Bladder microvascular endothelial cell (primary cell): ENCODE measurements at places on chromosomes 2 and 18. TPM values are rescaled to one million over a fixed set of nuclear protein-coding genes. Genes with fewer than 3 reads are reported as not detected.

KCNIP3 gene
- under 0.01 and 0.06 TPM in 2 replicates for total RNA-seq

BMP10 gene
- not detected in 2 replicates for total RNA-seq

DSG4 gene
- not detected in 2 replicates for total RNA-seq

ACTG2 gene
- total RNA-seq: 0.81 TPM in 1 of 2 replicates, not detected in the other

FIGLA gene
- total RNA-seq: not detected in 2 replicates

FOXD4L1 gene
- under 0.01 and 0.06 TPM in 2 replicates for total RNA-seq

MROH2A gene
- total RNA-seq: not detected in 2 replicates

IL36B gene
- not detected in 2 replicates for total RNA-seq

MBD1 gene
- 41.1 and 71.3 TPM in 2 replicates for total RNA-seq

CAD gene
- 27.0 and 81.6 TPM in 2 replicates for total RNA-seq

SLC19A3 gene
- total RNA-seq: not detected in 2 replicates

LDLRAD4 gene
- 5.8 and 24.7 TPM in 2 replicates for total RNA-seq

GPR39 gene
- 0.31 TPM in 1 of 2 replicates, not detected in the other for total RNA-seq

ADD2 gene
- 4.0 and 4.7 TPM in 2 replicates for total RNA-seq

PPP4R3B gene
- 30.0 and 50.1 TPM in 2 replicates for total RNA-seq

KCNG2 gene
- 0.63 TPM in 1 of 2 replicates, not detected in the other for total RNA-seq

CCDC85A gene
- total RNA-seq: 10.3 and 20.9 TPM in 2 replicates

GKN2 gene
- total RNA-seq: not detected in 2 replicates

PRKAG3 gene
- total RNA-seq: not detected in 2 replicates

LTBP1 gene
- total RNA-seq: 9.2 and 29.9 TPM in 2 replicates

QPCT gene
- total RNA-seq: 7.1 and 13.4 TPM in 2 replicates

SERPINB2 gene
- total RNA-seq: 0.13 and 0.16 TPM in 2 replicates

CHRNG gene
- total RNA-seq: not detected in 2 replicates

UGT1A6 gene
- total RNA-seq: not detected in 2 replicates

LINC00305 gene
- not detected in 2 replicates for total RNA-seq

MEP1B gene
- 0.25 TPM in 1 of 2 replicates, not detected in the other for total RNA-seq

LYG2 gene
- not detected in 2 replicates for total RNA-seq

GCKR gene
- total RNA-seq: under 0.01 and 0.19 TPM in 2 replicates

PECR gene
- total RNA-seq: 6.5 and 19.9 TPM in 2 replicates

SKOR2 gene
- total RNA-seq: not detected in 2 replicates

GREB1 gene
- 0.06 TPM in 1 of 2 replicates, not detected in the other for total RNA-seq

LRRC30 gene
- not detected in 2 replicates for total RNA-seq

DAW1 gene
- under 0.01 TPM in 1 of 2 replicates, not detected in the other for total RNA-seq

ALK gene
- not detected in 2 replicates for total RNA-seq

FAM237A gene
- not detected in 2 replicates for total RNA-seq

DNAJC5G gene
- total RNA-seq: 0.16 and 4.4 TPM in 2 replicates

LHCGR gene
- not detected in 2 replicates for total RNA-seq

AQP12B gene
- total RNA-seq: not detected in 2 replicates

ALPP gene
- total RNA-seq: not detected in 2 replicates

GRHL1 gene
- total RNA-seq: 0.16 and 1.3 TPM in 2 replicates

NEURL3 gene
- 0.32 and 2.0 TPM in 2 replicates for total RNA-seq

PAX3 gene
- total RNA-seq: not detected in 2 replicates

CREG2 gene
- total RNA-seq: 0.06 and 0.65 TPM in 2 replicates

NRP2 gene
- total RNA-seq: 109 and 270 TPM in 2 replicates

DCC gene
- 0.06 TPM in 1 of 2 replicates, not detected in the other for total RNA-seq

TSGA10 gene
- total RNA-seq: 1.3 and 2.6 TPM in 2 replicates

TMEM178A gene
- 0.32 TPM in 1 of 2 replicates, not detected in the other for total RNA-seq

TWSG1 gene
- 61.2 and 67.2 TPM in 2 replicates for total RNA-seq

DCAF17 gene
- total RNA-seq: 8.9 and 23.2 TPM in 2 replicates

TMEM247 gene
- not detected in 2 replicates for total RNA-seq

PHOSPHO2 gene
- total RNA-seq: 2.4 and 3.1 TPM in 2 replicates
